H1 (cell line): ENCODE measurements at places on chromosomes 7 and 10.

- no peak for DNase-seq
These were observed 82.9 kb downstream of the CADPS2 start for GRCh38 chr7:122803323-122803722.

DNA sequence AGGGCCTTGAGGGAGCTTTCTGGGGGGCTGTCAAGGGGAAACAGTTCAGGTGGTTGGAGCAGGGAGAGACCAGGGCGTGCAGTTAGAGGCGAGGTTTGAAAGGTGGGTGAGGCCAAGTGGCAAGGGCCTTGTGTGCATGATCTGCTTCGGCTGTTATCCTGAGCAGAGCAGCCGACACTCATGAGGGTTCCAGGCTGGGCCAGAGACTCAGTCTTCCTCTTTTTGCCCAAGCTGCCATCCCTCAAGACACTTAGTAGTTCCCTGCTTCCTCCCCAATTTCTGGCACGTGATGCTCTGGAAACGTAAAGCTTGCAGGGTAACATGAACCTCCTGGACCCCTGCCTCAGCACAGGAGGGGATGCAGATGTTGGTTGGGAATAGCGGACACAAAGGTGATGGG lies 44.1 kb downstream of the KLRG2 start:
- DNase-seq, result no peak

DNA sequence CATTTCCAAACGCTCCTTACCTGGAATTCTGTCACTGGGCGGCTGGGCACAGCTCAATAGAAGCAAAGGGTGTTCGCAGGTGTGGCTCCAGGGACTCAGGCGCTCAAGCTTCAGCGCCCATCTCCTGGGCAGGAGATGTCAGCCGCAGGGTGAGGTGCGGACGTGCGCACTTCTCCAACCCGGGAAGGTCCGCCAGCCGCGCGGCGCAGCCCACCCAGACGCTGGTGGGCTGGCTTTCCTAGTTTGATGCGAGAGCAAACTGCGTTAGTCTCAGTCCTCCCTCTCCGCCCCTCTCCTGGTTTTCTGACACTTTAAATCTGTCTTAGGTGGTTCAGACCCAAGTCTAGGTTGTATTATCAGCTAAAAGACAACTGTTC lies 267 bp downstream of the CALCR start:
- no peak for DNase-seq

DNA sequence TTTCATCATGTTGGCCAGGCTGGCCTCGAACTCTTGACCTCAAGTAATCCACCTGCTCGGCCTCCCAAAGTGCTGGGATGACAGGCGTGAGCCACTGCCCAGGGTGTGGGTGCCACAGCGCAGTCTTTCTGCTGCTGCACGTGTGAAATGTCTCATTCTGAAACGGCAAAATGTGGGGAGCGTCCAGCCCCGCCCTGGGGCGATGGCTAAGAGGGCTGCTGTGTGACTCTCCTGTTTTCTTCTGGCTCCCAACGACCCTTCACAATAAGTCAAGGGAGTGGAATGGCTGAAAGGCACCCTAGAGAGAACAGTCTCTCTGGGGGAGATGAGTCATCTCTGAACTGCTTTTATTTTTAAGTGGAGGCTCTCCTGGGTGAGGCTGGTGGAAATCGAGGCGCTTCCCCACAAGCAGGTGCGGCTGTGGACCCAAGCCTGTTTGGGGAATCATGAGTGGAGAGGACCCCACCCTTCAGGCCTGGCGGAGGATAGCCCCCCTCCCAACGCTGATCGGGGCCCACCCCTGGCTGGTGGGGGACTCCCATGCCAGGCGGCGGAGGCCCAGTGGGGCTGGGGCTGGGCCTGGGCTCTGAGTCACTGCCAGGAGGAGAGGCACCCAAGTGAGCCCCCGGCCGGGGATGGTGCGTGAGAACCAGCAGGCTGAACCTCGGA lies 18.0 kb downstream of the ADAP1 start:
- DNase-seq, result no peak

DNA sequence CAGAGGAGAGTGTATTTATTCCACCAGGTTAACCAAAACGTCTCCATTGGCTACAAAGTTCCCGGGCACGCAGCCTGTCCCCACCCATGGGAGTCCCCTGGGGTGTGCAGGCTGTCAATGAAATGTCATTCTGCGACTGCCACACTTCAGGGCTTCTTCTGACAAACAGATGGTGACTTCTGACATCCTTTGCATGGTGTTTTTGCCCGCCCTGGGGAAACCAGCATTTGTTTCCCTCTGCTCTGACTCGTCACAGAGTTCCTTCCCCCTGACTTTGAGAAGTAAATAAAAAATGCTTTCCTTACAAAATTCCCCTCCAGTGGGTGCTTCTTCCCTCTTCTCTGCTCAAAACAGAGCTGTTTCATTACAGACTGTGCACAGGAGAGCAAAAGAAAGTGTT lies 38.2 kb downstream of the TNS3 start:
- DNase-seq, result no peak

- no peak for DNase-seq
These were observed 35.8 kb upstream of the GRID1 start for GRCh38 chr10:86402283-86402941.

DNA sequence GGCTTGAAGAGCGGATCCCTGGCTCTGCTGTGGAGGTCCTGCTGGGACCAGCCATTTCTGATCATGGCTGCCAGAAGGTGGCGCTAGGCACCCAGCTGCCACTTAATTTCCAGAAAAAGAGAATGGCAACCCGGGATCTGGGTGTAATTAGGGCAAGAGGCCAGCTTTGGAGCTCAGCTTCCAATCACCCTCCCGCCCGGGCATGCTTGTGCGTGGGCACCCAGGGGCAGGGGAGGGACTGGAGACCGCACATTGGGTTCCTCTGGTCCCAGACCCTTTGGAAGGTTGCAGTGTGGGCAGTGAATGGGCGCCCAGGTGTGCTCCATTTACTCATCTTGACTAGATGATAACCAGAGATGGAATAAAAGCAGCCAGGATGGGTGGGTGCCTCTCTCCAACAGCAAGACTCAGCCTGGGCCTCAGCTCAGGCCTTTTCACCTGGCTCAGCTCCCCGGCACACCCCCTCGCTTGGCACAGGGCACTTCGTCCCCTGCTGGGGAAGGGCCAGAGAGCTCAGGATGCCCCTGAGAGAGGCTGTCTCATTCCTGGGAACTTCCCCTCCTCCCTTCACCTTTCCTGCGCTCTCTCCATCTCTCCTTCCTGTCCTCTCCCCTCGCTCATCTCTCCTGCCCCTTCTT lies 14.7 kb downstream of the FAM241B start:
- DNase-seq, result no peak

DNA sequence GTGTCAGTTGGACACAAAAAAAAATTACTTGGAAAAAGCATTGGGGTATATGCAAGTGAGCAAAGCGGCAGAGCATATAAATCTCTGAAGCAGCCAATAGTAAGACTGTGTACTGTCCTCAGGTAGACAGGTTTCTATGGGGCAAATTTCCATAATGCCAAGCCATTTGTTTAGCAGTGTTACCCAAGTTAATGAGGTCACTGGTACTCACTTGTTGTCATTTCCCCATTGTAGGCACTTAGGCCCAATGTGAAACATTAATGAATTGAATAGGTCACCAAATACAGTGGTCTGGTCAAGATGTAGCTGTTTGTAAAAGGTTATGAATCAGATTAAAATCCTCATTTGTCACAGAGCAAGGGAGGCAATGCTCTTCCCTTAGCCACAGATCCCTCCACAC lies 27.5 kb downstream of the HOXA1 start:
- no peak for DNase-seq

DNA sequence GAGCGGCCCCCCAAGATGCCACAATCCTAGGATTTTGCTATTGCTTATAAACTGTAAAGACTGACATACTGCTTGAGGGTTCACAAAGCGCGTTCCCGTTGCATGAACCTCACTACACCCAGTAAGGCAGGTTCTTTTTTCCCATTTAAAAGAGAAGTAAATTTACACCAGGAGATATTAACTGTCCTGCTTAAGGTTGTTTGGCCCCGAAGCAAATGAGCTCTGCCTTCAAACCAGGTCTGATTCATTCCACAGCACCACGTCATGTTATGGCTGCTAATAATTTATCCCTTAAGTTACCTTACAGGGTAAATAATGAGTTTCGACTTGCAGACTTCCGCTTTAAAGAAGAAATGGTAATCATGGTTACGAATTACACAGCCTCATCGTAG lies 559 bp upstream of the FKBP14 start:
- no peak for DNase-seq

DNA sequence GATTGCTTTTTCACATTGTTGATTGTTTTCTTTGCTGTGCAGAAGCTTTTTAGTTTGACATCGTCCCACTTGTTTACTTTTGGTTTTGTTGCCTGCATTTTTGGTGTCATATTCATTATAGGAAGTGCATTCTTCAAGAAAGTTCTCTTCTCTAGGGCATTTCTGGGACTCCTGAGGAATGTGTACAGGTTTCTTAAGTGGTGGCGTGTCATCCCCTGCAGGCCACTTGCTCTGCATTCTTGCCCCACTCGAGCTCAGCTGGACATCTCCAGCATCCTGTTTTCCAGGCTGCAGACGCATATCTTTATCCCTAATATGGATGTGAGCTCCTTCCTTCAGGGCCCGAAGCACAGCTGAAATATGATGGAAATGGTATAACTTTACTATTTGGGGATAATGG lies 255.6 kb upstream of the HABP2 start:
- no peak for DNase-seq

DNA sequence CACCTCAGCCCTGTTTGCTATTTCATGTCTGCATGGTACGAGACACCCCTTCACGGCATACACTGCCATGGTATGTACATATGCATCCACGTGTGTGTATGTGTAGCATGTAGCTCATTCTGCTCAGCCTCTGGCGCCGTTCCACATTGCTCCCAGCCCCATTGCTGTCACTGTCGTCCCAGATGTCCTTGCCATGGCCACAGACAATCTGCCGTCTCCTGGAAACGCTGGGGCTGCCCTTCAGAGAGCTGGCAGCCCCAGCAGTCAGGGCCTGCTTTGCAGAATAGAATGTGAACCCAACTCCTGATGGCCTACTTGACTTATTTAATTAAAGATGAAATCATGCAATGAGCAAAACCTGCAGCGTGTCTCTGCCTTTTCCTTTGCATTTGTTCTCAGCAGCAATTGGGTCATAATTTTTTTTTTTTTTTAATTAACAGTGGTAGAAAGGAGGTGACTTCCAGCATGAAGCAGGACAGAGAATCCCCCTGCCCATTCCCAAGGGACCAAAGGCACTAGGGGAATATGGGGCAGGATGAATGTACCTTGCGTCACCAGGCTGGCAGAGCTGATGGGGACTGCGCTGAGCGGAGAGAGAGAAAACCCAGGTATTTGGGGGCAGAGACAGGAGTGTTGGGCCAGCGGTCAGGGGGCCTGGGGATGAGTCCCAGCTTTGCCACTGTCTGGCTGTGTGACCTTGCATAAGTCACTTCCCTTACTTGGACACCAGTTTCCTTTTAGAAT lies 49.2 kb downstream of the CHST3 start:
- DNase-seq, result no peak

- DNase-seq, result no peak
These were observed 1019.8 kb downstream of the CNTNAP2 start for GRCh38 chr7:147136352-147136751.

GRCh38 chr7:156778201-156778600 lies 114.8 kb downstream of the LMBR1 start:
- no peak for DNase-seq

- DNase-seq, result no peak
These were observed 169.5 kb downstream of the SNX13 start for GRCh38 chr7:17770710-17771375.

GRCh38 chr7:102874966-102875365 lies 37.8 kb upstream of the LRRC17 start:
- DNase-seq, result no peak

GRCh38 chr10:28984431-28984830 lies 304.4 kb upstream of the LYZL1 start:
- DNase-seq, result no peak

DNA sequence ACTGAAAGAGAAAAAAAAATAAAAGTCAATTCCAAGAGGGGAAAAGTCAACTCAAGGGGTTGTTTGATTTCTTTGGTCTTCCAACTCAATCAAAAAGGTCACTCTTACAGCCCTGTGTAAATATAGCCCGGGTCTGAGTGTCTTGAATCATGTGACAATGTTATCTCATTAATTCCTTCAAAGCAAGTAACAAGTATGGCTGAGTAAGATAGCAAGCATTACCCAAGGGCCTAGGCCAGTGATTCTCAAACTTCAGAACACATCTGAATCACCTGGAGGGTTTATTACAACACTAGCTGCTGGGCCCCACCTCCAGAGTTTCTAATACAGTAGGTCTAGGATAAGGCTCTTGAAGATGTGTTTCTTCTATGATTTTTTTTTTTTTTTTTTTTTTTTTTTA lies 125.0 kb downstream of the PRLHR start:
- DNase-seq, result no peak

- DNase-seq, result no peak
These were observed 103.7 kb downstream of the PLXNA4 start for GRCh38 chr7:132472463-132473120.

- DNase-seq, result no peak
These were observed 181.6 kb upstream of the MKI67 start for GRCh38 chr10:128307820-128308219.

GRCh38 chr10:7275761-7276440 lies 134.9 kb downstream of the SFMBT2 start:
- DNase-seq, result no peak

- no peak for DNase-seq
These were observed 472.4 kb upstream of the MGMT start for GRCh38 chr10:128994598-128995143.

DNA sequence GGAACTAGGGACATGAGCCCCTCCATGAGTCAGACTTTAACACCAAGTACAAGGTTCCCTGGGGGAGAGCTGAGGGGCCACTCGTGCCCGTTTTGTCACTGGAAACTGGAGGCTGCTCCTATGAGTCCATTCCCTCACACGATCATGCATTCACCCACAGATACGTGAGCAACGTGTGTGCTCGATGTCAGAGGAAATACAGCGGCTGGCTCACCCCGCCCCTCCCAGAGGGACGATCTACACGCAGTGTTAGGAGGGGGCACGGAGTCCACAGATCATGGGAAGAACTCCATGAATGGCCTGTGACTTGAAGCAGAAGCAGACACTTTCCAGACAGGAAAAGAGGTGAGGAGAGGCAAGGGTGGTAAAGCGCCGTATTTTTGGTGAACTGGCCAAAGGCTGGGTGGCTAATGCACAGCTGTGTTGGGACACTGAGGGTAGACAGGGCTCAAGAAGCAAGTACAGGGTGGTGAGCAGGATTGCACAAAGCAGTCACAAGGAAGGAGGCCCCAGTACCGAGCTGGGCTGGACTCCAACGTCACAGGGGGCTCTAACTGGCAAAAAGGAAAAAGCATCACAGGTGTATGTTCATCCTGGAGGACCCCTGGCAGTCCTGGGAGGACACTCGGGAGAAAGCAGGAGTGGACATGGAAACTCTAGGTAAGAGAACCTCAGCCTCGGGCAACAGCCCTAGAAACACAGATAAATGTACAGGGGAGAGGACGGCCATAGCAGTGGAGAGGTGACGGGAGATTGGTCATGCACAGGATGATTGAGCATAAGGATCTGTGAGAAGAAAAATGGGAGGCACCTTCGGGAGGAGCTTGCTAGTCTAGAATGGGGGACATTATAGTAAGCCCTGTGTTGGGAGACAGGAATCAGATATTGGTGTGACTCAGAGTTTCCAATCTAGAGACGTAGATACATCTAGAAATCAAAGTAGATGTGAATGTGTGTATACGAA lies 41.2 kb downstream of the TNS3 start:
- DNase-seq, result no peak

GRCh38 chr7:99419323-99420021 lies 10.7 kb downstream of the BUD31 start:
- DNase-seq, result no peak
